Stimulated activated CD8-positive, alpha-beta memory T cell treated with anti-CD3 and anti-CD28 coated beads, Interleukin-4, amount 100 ng/mL, for 4 hours (primary cell): ENCODE measurements at places on chromosomes 7 and 10.

DNA sequence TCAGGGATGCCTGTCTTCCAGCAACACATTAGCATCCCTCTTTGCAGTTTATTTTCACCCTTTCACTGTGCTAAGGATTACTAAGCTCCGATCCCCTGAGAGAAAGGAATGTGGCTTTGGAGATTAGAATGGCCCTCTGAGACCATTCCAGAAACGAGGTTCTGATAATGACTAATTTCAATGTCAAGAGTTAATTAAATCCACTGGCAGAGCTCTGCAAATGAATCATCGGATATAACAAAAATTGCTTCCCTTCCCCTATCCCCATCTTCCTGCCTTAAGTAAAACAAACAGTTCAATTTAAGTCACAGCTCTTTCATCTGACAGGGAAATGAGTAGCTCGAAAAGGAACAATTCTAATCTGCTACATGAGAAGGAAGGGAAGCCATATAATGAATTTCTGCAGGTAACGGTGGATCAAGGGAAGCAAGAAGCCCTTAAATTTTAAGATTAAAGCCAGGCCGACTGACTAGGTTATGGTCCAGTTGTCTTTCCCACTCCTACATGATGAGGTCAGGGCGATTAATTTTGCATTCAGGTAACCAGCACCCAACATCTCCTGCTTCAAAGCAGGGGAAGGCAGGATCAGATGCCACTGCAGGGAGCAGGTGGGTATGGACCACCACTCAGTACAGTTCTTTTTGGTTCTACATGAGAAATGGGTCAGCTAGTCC is 50.5 kb downstream of the MALSU1 start:
- DNase-seq = no peak

DNA sequence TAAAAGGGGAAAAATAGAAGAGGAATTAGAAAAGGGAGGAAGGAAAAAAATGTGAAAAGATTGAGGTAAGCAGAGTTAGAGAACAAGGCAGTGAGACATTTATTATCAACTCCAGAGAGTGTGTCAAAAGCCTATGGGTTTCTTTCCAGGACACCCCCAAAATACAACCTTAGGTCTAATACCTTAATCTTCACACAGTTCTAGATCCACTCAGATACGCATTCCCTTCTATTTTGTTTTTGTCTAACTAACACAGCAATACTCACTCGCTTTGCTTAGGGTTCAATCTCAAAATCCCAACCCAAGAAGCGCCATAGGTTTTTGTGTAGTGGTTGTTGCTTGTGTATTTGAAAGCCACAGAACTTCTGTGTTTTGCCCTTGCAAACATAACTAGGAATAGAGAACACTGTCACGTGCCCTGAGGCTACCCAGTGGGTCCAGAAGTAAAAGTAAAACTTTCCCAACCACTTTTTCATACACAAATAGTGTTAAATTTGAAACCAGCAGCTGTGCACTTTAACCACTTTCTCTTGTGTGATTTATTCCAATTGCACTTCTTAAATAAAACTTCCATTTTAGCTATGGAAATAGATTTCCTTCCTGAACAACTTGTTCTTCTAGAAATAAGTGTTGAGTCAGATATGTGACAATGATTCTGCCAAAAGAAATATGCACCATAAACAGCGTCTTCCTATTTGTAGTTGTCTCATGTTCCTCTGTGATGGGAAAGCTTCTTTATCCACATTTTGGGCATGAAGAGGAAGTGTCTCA is 414.7 kb upstream of the GHITM start:
- DNase-seq = no peak

DNA sequence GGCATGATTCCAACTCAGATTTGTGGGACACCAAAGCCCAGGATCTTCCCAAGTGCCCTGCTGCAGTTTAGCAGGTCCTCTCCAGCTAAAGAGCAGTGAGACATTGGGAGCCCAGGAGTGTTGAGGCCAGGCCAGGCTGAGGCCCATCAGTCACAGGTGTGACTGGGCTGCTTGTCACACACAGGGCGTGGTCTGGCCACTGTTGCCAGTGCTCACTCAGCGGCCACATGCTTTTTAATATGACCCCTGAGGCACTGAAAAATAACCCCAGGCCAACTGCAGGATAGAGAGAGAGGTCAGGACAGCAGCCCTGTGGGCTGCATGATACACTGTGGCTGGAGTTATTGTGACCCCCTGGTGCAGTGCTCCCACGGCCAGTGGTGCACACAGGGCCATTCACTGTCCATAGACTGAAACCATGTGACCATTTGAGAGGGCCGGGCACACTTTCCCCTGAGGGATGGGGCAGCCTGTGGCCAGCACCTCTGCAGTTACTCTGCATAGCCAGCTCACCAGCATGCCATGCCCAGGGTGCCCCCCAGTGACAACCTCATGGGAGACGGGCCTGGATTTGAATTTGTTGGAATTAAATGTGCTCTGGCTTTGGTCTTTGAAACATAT is 4.2 kb downstream of the GDF2 start:
- DNase-seq = no peak

GRCh38 chr7:112538726-112539255 is 58.0 kb downstream of the LSMEM1 start:
- no peak for DNase-seq

DNA sequence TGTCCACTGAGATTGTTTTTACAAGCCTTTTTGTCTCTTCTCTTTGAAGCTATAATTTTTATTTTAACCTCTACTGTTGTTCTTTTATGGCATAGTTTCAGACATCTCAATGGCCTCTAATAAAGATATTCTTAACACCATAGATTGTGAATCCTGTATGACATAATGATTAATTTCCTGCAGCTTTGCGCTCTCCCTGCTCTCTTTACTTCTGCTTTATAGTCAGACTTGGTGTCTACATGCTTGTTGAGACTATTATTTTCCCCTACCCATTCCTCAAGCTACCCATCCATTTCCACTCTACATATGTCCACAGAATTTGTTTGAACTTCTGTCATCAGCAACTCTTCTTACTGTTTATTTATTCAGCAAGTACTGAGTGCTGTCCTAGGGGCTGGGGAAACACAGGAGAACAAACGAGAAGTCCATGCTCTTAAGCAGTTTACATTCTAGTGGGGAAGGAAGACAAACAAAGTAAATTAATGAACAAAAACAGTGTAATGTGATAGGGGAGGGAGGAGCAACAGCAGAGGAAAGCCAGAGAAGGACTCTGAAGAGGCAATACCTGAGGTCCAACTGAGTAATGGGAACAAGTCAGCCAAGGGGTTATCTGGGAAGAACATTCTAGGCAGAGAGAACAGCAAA is 110.1 kb downstream of the CDK14 start:
- no peak for DNase-seq

GRCh38 chr7:133975130-133975529 is 152.0 kb upstream of the LRGUK start:
- DNase-seq = no peak
